T47D (cell line): ENCODE measurements at places on chromosomes 3 and 15.

DNA sequence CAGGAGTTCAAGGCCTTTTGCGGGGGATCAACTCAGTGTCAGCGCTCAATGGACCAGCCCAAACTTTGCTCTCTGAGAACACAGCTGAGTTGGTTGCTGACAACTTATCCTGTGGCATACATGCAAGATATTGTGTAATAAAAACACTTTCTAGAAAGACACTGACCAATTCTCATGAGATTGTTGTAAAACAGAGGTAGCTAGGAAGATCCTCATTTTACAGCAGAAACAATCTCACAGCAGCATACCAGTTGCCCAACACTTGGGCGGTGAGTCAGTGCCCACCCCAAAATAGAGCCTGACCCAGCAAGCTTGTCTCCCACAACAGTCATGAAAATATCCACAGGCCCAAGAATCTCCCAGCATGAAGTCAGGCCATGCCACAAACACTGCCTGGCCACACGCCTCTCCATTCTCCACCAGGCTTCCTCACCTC, 18.2 kb downstream of the KLHL6 start:
- DNase-seq, result no peak

GRCh38 chr3:86973440-86973839, 17.5 kb downstream of the VGLL3 start:
- no peak for DNase-seq

DNA sequence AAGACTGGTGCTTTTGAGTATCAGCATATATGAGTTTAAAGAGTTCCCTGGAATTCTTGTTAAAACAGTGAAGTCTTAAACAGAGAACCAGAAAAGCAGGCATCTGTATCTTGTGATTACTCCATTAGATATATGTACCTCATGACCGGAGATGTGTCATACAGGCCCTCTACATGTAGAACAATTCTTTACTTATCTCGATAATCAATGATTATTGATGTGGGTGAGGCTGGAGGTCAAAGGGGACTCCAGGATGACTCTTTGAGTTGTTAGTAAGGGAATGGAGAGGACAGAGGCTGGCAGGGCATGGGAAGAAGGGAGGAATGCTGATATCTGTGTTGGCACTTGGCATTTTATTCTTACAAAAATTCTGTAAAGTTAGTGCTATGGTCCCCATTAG, 155.7 kb downstream of the GAP43 start:
- no peak for DNase-seq

DNA sequence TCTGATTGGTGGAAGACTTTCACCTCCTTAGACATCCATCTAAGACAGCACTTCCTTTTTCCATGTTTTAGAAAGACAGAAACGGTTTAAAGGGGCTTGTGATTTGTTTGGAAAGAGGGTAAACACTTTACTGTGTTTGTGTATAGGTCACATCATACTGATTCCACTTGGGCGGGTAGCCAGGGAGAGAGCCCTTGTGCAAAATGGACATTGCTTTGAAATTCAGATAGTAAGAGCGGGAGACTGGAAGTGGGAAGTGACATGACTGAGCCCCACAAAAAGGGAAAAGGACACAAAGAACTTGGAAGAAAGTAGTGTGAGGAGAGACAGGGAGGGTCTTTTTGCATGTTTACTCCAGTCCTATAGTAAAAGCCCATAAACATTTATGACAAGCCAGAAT, 195.6 kb upstream of the CNTN4 start:
- DNase-seq, result no peak

GRCh38 chr3:193910886-193911738, 224.8 kb upstream of the HES1 start:
- peak; percentile 47 for DNase-seq

DNA sequence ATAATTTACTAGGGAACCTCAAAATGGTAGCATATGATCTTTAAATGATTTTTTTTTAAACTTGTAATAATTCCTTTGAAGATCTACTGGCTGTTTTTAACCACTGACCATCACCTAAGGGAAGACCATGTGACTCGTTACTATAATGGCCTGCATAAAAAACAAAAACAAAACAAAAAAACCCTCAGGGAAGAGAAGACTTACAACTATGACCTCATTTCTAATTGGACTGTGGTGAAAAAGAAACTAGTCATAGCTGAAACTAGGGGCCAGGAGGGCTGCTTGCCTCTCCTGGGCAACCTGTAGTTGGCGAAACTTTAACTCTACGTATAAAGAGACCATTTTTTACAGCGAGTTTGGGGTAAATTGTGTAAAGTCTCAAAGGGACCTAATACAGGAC, 23.0 kb downstream of the PAQR9 start:
- peak; percentile 9 for DNase-seq

- peak; percentile 52 for DNase-seq
These were observed 2.3 kb downstream of the INKA1 start for GRCh38 chr3:49805367-49805782.
